ENCODE measurements at places on chromosomes 7 and 10.

DNA sequence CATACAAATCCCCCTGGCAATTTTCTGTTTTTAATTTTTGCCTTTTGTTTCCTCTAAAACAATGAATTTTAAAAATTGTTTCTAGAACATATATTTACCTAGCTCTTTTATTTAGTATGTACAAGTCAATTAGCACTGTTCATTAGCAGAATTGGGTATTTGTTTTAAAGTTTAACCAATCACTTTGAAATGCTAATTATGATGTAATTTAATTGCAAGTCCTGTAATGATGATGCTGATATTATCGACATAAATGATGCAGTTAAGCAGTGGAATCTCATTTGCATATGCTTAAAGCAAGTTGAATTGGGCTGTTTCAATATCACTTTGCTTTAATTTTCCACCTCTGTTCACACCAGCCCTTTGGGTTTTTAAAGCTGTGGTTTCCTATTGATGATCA is 2.7 kb downstream of the FOXP2 start:
- DNase-seq: no peak

GRCh38 chr7:122055073-122055472 is 89.0 kb downstream of the AASS start:
- DNase-seq: no peak

DNA sequence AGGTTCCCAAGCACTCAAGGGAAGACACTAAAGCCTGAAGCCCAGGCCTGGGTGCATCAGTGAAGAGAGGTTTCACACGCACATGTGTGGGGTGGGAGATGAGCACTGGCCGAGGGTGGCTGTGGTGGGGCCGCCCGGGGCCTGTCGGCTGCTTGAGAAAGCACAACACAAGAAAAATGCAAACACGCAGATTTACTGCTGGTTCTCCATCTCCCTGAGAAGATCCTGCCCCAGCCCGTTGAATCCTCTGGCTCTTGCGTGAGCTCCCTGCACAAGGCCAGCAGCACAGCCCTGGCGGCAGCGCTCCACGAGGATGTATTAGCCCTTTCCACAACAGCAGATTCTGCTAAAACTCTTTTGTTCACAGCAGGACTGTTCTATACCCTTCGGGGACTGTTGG is 6.2 kb downstream of the ZNF511 start:
- no peak for DNase-seq

DNA sequence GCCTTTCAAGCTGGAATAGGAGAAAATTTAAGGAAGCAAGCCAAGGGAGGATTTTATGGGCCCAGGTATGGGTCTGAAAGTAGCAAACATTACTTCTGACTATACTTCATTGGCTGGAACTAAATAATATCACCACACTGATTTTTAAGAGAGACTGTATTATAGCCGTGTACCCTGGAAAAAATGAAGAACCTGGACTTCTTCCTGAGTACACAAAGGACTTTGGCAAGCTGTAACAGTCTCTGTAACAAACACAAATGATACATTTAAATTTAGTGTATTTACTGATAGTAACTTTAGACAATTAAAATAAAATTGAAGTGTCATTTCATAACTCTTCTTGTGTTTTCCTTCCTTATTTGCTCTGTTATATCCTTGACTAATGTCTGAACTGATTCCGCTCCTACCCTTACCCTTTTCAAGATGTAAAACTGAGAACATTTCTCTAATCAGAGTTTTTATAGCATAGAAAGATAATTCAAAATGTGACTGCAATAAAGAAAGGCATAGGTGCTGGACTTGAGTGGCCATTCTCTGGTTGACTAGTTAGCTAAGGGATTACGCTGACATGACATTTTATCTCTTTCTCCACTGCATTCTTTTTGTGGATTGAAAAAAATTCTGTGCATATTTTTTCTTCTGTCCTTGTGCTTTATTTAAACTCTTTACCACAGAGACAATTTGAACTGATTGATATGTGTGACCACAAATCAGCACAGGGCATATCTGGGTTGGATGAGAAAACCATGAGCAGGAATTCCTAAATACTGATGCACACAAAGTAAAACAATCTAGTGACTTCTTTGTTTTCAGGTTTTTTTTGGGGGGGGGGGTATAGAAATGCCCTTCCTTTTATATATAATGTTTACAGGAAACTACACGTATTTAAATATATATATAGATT is 349.7 kb downstream of the MDFIC start:
- no peak for DNase-seq

GRCh38 chr10:132162590-132163277 is 24.0 kb upstream of the DPYSL4 start:
- no peak for DNase-seq

- no peak for DNase-seq
Measured at GRCh38 chr7:94247970-94248369, 146.7 kb upstream of the COL1A2 start.

- no peak for DNase-seq
Measured at GRCh38 chr7:78080241-78080640, 281.7 kb downstream of the PHTF2 start.

- no peak for DNase-seq
Measured at GRCh38 chr10:110597476-110597875, 30.0 kb downstream of the SMC3 start.

- DNase-seq: no peak
Measured at GRCh38 chr7:28356619-28357018, 55.7 kb upstream of the CREB5 start.

GRCh38 chr7:50558294-50559053 is 6.7 kb downstream of the DDC start:
- DNase-seq: no peak

DNA sequence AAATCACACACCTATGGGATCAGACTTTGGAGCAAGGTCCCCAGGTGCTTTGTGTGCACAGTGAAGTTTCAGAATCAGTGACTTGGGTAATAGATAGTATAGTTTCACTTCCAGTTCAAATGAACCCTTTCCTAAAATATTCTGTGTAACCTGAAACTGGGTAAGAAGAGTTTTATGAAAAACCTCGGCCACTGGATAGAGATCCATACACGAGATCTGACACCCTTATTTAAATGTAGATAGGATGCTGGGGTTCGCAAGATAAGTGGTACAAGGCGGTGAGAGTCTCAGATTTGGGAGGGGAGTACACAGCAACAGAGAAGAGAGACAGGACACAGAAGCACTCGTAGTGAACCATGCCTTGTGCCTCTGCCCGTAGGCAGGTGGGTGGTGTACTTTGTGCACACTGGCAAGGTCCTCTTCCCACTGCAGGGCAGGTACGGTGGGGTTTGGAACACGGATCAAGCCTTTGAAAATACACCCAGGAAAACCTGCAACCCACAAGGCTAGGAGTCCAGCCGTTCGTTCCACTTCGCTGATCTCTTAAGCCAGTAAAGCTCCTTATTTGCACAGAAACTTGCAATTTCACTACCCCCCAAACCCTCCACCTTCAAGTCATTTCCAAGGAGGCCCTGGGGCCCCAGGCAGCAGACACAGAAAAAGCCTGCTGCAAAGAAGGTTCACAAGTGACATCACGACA is 162.8 kb downstream of the USP6NL start:
- no peak for DNase-seq

- no peak for DNase-seq
Measured at GRCh38 chr7:79494046-79494445, 40.6 kb upstream of the MAGI2 start.

DNA sequence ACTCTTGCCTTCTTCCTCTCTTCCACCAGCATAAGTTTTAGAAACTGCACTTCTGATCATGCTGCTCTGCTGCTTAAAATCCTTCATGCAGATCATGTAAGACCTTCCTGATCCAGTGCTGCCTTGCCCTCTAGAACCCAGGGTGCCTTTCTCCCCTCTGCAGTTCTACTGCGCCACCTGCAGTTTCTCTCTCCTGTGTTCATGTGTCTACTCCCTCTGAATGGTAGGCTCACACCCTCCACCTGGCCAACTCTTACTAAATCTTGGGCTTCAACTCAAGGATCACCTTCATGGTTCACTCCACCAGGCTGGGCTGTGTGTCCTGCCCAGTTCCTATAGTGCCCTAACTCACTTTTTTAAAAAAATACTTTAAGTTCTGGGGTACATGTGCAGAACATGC is 174.6 kb upstream of the ITGB1 start:
- DNase-seq: peak; percentile 69

DNA sequence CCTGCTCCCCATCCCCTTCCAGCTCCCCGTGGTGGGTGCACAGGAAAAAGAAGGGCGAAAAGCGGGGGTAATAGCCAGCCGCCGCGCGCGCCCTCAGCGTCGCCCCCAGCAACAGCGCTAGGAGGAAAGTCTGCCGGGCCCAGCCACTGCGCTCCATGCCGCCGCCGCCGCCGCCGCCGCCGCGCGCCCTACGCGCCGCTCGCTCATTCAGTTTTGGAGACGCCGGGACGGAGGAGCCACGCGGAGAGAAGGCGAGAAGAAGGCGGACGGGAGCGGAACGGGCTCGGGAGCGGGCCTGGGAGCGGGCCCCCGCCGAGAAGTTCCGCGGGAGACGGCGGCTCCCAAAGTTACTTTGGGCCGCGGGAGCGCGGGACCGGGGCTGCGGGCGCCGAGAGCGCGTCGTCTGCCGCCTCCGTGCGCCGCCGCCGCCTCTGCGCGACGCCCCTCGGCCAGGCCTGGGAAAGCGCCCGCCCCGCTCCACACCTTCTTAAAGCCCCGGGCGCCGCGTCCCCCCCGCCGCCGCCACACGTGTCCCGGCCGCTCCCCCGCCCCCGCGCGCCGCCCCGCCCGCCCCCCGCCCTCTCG is at the start of gene RELN:
Gene RELN (minus strand): TSS at position 459 of the 585 bp plus-strand sequence. CDS start 302 bp downstream, at position 157.
- no peak for DNase-seq

- no peak for DNase-seq
Measured at GRCh38 chr7:21624320-21624719, 81.5 kb downstream of the DNAH11 start.

- DNase-seq: no peak
Measured at GRCh38 chr7:24779283-24779655, 22.0 kb upstream of the GSDME start.

- no peak for DNase-seq
Measured at GRCh38 chr7:155193716-155194115, 104.0 kb upstream of the INSIG1 start.

DNA sequence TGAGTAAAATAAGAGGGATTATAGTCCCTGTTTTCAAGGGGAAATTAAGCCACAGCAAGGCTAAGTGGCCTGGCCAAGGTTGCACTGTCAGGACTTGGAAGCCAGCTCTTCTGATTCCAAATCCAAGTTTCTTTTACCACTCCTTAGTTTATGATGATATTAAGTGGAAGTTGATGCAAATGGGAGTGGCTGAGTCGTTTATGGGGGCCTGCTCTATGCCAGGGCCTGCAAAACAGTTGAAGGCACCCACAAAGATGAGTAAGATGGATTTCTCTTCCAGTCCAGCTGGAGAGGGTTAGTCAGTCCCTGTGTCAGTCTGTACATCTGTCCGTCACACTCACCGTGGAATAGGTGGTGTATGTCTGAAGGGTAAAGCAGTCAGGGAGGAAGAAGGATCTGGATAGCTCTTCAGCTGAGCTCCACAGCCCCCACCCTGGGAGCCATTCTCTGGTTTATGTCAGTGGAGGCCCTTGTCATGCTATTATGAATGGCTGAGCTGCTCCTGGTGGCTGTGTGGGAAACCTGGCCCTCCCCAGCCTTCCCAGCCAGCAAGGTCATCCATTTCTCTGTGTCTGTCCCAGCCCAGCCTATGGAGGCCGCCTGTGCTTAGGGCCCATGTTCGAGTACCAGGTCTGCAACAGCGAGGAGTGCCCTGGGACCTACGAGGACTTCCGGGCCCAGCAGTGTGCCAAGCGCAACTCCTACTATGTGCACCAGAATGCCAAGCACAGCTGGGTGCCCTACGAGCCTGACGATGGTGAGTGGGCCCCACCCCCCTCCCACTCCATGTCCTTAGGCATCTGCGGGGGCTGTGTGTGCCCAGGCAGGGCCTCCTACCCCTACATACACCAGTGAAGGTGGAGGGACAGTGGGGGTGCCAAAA is 44.5 kb downstream of the TBATA start:
- no peak for DNase-seq

- no peak for DNase-seq
Measured at GRCh38 chr7:88735920-88736319, 23.6 kb upstream of the ZNF804B start.
